ENCODE measurements at places on chromosomes 1 and 21.
A peak's percentile ranks its signal among the peaks of the same experiment; 100 is the strongest.

GRCh38 chr1:61460191-61460590 lies 264.8 kb downstream of the TM2D1 start:
- DNase-seq = no peak

DNA sequence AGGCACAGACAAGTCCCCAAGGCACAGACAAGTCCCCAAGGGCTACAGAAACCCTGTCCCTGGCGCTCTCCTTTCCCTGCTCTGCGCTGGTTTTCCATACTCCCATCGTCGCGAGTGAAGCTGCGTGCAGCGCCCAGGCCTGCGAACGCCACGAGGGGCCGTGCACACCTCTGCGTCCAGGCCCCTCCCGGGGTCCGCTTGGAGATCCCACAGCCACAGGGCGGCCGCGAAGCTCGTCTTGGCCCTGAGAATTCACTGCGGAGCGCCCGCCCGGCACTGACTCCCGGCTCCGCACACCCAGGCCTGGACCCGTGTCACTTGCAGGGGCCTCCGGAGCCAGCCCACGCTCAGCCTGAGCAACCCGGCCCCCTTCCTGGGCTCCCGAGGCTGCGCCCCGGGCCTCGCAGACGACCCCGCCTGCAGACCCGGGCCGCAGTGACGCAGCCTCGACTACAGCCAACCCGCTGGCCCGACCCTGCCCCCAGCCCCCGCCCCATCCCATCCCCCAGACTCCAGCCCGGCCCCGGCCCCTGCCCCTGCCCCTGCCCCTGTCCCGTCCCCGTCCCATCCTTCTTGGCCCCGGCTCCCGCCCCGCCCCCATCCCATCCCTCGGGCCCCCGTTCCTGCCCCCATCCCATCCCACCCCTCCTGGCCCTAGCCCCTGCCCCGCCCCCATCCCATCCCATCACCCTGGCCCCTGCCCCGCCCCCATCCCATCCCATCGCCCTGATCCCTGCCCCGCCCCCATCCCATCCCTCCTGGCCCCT lies 841 bp downstream of the POFUT2 start:
- DNase-seq = no peak

- DNase-seq = no peak
These were observed 11.5 kb downstream of the CD58 start for GRCh38 chr1:116559304-116559761.

- no peak for DNase-seq
These were observed 739.0 kb upstream of the NCAM2 start for GRCh38 chr21:20259031-20259867.

- no peak for DNase-seq
These were observed 95.6 kb upstream of the TSPAN2 start for GRCh38 chr1:115184951-115185331.

DNA sequence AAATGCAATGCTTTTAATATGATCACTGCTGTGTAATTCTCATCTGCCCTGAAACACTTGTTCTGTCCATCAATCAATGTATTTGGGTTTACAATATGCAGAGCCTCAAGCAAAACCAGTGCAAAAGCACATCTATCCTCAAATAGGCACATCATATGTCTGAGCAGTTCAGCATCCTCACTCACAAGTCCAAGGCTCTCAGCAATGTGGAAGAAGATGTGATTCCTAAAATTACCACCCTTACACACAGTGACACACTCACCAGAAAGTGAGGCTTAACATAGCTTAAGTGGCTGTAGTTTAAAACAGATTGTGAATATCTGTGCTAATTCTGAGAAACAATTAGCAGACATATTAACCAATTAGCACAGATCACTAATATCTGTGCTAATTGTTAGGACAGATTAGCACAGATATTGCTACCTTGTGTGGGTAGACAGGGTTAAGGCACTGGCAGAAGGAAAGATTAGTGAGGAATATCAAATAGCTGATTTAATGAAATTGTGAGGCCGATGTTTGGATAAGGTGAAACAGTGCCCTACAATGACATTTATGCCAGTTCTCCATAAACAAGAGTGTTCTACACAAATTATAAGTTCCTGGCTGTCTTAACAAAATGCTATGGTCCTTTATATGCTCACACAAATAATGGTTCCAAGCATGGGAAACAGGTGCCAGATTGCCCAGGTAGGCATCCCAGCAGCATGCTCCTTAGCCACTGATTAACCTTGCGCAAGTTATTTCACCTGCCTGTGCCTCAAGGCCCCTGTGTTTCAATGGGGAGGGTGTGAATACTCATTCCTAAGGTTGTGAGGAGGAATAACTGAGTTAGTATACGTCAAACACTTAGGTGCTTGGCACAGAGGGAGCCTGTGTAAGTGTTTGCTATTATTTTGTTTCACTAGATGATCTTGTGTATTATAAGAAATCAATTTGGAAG lies 41.7 kb downstream of the MRPL39 start:
- no peak for DNase-seq

DNA sequence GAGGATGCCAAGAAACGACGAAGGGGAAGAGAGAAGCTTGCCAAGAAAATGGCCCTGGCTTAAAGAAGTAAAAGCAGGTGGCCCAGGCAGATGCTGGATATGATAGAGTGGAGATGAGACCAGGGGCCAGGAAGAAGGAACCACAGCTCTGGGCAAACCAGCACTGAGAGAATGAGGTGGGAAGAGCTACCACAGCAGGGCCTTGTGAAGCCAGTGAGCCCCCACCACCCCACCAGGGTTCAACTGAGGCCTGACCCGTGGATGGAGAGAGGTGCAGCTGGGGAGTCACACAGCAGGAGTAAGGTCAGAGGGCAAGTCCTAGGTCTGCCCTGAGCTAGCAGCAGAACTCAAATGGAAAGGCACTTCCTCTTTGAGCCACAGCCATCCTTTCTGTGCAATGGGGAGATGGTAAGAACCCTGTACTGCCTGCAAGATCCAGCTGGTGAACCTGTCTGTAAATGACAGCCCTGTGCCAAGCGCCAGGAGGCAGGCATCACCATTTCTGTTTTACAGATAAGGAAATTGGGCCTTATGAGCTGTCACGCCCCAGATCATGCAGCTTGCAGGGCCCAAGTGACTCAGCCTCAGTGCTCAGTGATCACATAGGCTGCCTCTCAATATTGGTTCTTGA lies 8.5 kb downstream of the SH3BGRL3 start:
- peak; percentile 50 for DNase-seq

- DNase-seq = no peak
These were observed 34.5 kb downstream of the TYW3 start for GRCh38 chr1:74767490-74767889.

- DNase-seq = no peak
These were observed 15.3 kb downstream of the SMIM12 start for GRCh38 chr1:34844252-34844634.

GRCh38 chr1:226778657-226779058 lies 39.6 kb upstream of the ITPKB start:
- no peak for DNase-seq

DNA sequence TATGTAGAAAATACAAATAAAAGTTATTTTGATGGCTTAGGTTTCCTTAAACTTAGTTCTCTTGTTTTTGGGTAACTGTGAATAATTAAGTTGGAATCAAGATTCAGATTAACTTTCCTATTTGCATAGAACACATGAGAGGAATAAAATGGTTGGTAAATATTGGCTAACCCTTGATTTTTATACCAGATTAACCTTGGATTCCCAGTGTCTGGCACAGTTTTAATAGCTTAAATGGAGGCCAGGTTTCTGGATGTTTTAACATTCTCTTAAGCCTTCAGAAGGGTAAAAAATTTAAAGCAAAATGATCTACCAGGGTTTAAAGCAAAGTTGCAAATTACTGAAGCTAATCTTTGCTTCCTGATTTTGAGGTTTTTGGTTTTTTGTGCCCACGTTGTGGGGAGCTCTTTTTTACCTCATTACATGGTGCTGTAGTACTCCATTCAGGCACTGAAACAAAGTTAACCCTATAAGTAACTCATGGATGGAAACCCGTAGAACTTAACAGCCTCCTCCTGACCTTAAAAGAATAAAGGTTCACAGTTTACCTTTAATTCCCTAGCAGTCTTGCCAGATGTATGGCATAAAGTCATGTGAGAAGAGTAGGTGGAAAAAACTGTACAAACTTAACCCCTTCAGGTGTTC lies 8.4 kb upstream of the SPATA1 start:
- no peak for DNase-seq

GRCh38 chr1:246527402-246528088 lies 20.5 kb upstream of the SMYD3 start:
- no peak for DNase-seq

GRCh38 chr1:6330410-6330911 lies 63.1 kb downstream of the ACOT7 start:
- no peak for DNase-seq

DNA sequence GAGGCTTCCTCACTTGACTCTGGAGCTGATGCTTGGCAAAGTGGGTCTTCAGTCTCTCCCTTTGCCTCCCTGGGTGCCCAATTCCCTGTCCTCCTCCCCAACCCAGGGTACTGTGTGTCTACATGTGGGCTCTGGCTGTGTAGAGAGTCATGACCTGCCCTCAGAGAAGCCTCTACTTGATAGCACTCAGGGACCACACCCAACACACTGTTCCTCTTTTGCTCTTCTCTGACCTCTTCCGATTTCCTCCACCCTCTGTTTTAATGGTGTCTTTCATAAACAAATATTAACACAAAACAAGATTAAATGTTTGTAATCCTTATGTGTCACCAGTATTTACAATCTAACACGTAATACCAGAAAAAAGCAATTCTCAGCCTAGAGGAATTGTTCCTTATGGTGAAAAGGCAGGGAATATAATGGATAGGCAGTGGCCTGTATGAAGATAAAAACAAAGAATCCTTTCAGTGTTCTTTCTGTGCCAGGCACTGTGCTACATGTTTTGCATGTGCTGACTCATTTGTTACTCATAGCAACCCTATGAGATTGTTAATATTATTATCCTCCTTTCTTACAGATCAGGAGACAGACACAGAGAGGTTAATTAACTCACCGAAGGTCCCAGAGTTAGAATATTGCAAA lies 58.2 kb downstream of the HSD3B1 start:
- no peak for DNase-seq

All from effector CD4-positive, alpha-beta T cell (primary cell).